Activated CD8-positive, alpha-beta memory T cell treated with anti-CD3 and anti-CD28 coated beads for 1 hour (primary cell): ENCODE measurements at places on chromosomes 3 and 15.

DNA sequence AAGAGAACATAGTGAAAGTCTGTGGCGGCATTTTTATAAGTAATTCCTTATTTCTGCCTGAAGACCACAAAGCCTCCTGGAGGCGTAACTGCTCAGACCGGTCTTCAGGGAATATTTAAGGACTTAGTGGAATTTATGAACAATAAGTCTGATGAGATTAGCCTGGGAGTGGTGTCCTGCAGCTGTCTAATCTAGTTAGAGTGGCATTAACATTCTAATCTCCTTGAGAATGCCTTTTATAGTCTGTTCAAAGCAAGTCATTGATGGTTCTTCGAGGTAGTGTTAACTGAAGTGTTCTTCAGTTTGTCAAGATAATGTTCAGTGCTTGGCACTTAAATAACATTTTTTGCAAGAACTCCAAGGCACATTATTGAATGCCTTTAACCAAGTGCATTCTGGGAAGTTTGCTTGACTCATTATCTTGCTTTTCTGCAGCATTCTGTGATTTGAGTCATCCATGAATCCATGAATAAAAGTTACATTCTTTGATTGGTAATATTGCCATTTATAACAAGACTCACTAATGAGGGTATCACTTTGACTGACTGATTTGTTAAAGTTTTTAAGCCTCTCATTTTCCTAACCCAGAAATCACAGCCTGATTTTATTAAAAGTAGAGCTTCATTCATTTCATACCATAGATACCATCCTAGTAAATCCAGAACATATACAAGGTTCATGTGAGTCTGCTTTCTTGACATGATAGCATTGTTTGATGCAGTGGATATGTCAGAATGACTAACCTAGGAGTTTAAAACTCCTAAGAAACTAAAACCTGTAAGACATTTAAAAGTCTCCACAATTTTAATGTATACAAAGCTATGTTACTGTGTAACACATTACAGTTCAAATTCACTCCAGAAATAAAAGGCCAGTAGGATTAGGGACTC lies 12.5 kb downstream of the RBM5 start:
- DNase-seq = no peak

- DNase-seq = no peak
Measured at GRCh38 chr3:112519424-112520001, 20.2 kb upstream of the BTLA start.

DNA sequence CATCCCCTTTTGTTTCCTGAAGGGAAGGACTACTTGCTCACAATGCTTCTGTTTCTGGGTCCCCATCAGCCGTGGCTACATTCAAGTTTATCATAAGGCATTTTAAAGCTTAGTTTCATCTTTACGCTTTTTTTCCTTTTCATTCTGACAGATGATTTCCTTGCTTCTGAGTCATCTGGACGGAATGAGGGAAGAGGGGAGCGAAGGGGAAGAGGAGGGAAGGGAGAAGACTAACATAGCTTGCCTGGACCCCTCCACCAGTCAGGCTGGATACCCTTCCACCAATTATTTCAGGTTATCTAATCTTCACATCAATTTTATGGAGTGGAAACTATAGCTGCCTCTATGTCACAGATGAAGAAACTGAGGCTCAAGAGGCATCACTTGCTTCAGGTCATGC lies 27.6 kb downstream of the FAM3D start:
- DNase-seq = no peak

DNA sequence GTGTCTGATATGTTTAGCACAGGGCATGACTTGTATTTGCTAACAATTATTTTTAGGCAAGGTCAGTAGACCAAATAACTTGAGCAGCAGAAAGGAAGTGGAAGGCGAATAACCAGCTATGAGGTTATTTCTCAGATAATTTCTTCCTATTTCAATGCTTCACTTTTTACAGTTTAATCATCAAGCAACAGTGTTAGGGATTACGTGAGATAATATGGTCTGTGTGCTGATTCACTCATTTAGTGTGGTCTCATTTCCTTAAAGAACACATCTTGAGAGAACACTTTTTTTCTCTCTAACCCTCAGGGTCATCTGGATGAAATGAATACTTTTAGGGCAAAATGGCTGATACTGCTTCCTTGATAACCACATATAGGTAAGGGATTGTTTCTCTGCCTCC lies 126.0 kb upstream of the CCNL1 start:
- DNase-seq = no peak

DNA sequence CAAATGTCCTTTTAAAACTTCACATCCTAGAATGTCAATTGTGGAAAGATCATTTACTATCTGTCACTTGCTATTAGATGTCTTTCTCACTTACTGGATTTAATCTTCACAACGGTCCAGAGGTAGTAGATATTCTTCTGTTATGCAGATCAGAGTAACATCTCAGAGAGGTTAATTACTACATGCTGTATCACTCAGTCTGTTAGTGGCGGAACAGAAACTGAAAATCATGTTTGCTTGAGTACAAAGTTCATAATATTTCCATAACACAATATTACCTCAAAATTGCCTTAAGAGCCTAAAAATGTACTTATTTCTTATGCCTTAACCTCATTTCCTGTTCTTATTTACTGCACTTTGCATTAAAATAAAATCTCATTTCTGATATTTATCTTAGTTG lies 28.6 kb upstream of the GPR149 start:
- no peak for DNase-seq

GRCh38 chr3:148711981-148712666 lies 14.4 kb downstream of the AGTR1 start:
- no peak for DNase-seq

DNA sequence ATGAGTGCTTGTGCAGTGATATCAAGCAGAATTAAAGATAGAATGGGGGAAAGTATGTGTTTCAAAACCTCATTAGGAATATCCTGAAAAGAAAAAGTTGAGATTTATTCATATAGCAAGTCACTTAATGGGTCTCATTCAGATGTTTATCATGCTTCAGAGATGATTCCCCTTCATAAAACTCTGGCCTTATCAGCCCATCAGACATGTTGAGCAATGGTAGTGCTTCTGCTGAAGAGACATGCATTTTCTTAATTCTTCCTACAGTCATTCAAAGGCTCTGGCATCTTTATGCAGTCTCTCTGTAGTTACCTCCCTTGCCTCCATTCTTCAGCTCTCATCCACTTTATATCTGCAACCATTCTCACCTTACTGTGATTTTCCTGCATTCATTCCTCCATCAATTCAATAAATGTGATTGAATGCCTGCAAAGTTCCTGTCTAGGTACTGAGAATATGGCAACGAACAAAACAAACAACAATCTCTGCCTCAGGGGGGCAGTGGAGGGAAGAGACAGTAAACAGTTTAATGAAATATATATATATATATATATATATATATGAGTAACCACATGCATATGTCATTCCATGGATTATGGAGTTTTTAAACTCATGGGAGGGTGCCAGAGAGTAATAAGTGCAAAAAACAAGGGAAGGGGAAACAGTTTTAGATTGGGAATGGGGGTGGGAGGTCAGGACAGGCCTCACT lies 138.5 kb downstream of the NECTIN3 start:
- no peak for DNase-seq

- no peak for DNase-seq
Measured at GRCh38 chr3:54575618-54575960, 352.3 kb downstream of the LRTM1 start.

DNA sequence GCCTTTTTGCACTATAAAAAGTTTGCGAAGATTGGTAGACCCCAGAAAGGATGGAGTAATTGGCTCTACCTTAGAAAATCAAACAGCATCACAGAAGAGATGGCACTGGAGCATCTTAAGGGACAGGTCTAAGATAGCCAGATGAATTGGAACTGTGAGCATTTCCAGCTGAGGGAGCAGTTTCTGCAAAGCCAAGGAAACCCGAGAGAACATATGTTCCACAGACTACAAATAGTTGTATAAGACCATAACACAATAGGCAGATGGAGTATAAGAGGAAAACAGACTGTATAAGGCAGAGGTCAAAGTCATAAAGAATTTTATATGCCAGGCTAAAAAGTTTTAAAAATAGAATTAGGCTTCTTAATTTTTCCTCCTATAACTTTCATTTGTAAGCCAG lies 46.0 kb downstream of the TSC22D2 start:
- DNase-seq = no peak
